ENCODE measurements at places on chromosomes 3 and 15.

GRCh38 chr3:51276046-51276445 lies 109.0 kb upstream of the MANF start:
- no peaks in the 10 kb centered on the region for H3K36me3 ChIP-seq
- H3K27me3 ChIP-seq, result no peaks in the 10 kb centered on the region
- H3K27ac ChIP-seq, result no peak overlapping the region
- H3K4me1 ChIP-seq, result no peaks in the 10 kb centered on the region
- no peak overlapping the region for H3K4me3 ChIP-seq
- DNase-seq, result no peak

DNA sequence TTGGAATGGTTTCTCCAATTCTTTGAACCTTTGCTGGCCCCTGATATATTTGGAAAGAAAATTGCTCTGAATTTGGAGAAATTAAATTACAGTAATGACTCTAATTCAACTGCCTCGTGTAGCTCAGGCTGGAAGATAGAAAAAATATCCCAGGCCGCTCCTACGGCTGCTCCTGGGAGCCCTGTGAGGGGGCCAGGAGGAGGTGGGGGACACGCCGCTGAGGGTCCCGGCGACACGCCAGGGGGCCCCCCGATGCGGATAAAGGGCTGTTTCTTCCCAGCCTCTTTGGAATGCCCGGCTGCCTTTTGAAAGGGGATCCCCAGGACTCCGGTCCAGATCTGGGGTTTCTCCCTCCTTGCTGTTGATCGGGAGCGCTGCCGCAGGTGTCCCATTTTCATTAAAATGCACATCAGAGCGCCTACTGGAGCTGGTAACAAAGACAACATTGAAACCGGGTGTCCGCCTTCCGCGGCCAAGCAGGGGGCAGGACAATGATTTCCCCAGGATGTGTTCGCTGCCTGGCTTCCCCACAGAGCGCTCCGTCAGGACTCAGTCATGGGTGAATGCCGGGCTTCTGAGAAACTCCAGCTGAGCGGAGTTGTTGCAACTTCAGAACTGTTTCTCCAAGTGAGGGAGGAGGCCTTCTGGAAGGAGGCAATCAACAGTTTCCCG lies 200.1 kb upstream of the KBTBD8 start:
- no peak overlapping the region for H3K27ac ChIP-seq
- no peaks in the 10 kb centered on the region for H3K36me3 ChIP-seq
- DNase-seq, result no peak
- H3K27me3 ChIP-seq, result no peaks in the 10 kb centered on the region
- H3K4me3 ChIP-seq, result peak overlapping the region; percentile 51

GRCh38 chr3:122377975-122378374 lies 5.1 kb downstream of the MIX23 start:
- no peaks in the 10 kb centered on the region for H3K27me3 ChIP-seq
- H3K27ac ChIP-seq, result no peak overlapping the region
- H3K36me3 ChIP-seq, result peaks cover 25% of the 10 kb centered on the region

DNA sequence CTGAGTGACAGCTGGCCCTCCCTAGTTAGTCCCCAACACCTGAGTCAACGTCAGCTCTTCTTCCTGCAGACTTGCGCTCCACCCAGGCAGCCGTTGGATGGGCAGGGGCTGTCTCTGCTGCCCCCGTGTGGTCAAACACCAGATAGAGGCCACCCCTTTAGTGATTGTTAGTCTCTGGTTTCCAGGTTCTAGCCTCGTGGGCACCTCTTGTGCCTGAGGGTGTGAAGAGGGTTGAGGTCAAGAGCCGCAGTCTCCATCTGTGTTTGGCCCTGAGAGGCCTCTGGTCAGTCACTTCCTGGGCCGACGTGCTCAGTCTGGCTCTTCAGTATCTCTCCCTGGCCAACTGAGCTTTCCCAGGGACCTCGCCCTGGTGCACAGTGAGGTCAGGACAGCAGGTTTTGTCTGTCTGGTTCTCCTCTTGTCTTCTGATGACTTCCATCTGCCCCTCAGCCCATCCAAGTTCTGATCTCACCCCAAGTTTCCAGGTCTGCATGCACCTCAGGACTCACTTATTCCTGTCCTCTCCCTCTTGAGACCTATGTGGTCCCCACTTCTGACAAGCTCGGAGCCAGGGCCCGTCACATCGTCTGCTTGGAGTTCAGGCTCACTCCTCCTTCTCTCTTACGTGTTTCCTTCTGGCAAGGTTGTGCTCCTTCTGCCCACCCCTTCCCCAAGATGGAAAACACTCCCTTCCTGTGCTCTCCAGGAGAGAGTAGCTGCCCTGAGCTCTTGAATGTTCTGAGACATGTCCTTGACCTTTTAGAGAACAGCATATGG lies 20.9 kb downstream of the CD276 start:
- H3K36me3 ChIP-seq, result peaks cover 60% of the 10 kb centered on the region
- H3K4me3 ChIP-seq, result no peak overlapping the region
- peak; percentile 2 for DNase-seq
- no peaks in the 10 kb centered on the region for H3K4me1 ChIP-seq
- no peak overlapping the region for H3K27ac ChIP-seq
- no peaks in the 10 kb centered on the region for H3K27me3 ChIP-seq

DNA sequence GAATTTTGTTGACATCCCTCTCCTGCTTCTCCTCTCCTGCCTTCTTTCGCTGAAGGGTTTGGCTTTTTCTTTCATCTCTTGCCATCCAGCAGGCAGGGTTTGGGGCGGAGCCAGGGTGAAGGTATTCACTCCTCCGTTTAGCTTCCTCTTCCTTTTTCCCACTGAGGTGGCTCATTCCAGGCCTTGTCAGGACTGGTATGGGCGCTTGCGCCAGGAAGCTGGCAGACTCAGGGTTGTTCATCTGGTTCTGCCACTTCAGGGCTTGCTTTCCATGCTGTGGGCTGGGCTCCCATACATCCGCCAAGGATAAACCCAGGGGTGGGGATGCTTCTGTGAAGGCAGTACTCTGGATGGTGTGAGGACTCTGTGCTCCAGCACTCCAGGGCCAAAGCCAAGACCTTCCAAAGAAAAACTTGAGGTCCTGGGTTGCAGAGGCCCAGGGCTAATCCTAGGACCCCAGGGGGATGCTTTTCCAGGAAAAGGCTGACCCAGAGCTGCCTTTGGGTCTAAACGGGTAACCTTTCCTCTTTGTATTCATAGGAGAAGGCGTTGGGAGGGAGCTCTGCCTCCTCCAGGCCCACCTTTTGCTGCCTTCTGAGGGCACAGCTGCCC lies 7.7 kb upstream of the AMOTL2 start:
- peak overlapping the region; percentile 13 for H3K4me3 ChIP-seq
- DNase-seq, result no peak
- H3K36me3 ChIP-seq, result no peaks in the 10 kb centered on the region
- peaks cover 17% of the 10 kb centered on the region for H3K4me1 ChIP-seq

DNA sequence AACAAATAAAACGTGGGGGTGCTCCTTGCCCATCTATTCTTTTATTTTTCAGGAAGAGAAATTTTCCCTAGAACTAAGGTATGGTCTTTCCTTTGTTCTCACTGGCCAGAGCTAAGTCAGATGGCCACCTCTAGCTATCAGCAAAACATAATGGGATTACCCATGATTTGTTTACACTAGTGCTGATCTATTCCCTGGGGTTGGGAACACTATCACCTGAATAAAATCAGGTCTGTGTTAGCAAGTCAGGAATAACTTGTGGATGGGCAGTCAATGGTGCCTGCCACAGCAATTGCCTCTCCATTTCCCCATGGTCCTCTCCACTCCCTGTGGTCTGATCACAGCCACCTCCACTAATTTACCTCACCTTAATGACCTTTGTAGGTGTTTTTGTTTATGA lies 181.7 kb upstream of the CADPS start:
- no peak overlapping the region for H3K27ac ChIP-seq
- no peaks in the 10 kb centered on the region for H3K27me3 ChIP-seq
- no peaks in the 10 kb centered on the region for H3K4me1 ChIP-seq
- DNase-seq, result no peak
- H3K36me3 ChIP-seq, result no peaks in the 10 kb centered on the region

DNA sequence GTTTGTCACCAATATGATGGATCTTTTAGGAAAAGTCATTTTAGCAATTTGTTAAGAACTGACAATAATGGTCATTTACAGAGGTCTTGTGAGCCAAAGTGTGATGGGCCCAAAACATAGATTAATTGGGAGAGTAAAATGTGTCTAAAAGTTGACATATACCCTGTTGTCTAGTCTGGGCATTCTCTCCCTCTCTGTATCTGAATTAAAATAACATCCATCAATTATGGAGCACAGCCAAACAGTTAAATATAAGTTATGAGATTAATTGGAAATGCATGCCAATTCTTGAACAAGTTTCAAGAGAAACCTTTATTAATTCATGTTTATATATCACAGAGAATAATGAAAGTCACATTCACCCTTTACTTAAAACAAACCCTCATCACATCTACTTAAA lies 13.6 kb upstream of the NANOGP8 start:
- H3K27ac ChIP-seq, result no peak overlapping the region
- no peaks in the 10 kb centered on the region for H3K36me3 ChIP-seq
- no peak for DNase-seq

DNA sequence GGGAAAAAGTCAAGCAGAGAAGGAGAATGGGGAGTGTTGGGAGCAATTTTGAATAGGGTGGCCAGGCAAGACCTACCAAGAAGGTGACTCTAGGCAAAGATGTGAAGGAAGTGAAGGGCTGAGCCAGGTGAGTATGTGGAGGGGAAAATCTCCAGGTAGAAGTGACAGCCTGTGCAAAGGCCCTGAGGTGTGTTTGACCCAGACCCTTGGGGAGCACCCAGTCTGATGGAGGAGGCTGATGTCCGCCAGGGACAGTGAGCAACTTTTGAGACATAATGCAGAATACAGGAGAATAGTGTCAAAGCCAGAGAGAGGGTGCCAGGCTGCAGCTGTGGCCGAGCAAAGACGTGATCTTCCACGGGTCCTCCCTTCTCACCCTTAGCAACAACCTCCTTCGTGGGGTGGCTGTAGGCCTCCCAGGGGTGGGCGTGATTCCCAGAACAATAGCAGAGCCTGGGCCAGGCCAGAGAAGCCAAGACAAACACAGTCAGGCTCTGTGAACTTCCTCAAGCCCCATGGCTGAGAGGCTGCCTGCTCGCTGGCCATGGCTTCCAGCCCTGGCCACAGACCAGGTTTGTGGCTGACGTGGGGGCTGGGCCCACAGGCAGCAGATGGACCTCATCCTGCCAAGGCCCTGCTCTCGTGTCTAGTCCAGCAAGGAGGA lies 58.1 kb downstream of the SLC6A6 start:
- peaks cover 9% of the 10 kb centered on the region for H3K4me1 ChIP-seq
- H3K27ac ChIP-seq, result peak overlapping the region; percentile 61
- no peak overlapping the region for H3K4me3 ChIP-seq
- H3K27me3 ChIP-seq, result no peaks in the 10 kb centered on the region

GRCh38 chr15:47792231-47792630 lies 74.9 kb downstream of the SEMA6D start:
- H3K36me3 ChIP-seq, result no peaks in the 10 kb centered on the region
- DNase-seq, result no peak
- H3K27me3 ChIP-seq, result no peaks in the 10 kb centered on the region
- no peak overlapping the region for H3K27ac ChIP-seq
- no peak overlapping the region for H3K4me3 ChIP-seq

GRCh38 chr3:63933459-63933858 lies 21.3 kb upstream of the SCAANT1 start:
- no peak overlapping the region for H3K27ac ChIP-seq
- no peaks in the 10 kb centered on the region for H3K27me3 ChIP-seq
- no peak for DNase-seq
- H3K4me1 ChIP-seq, result peaks cover 25% of the 10 kb centered on the region
- no peaks in the 10 kb centered on the region for H3K36me3 ChIP-seq
- no peak overlapping the region for H3K4me3 ChIP-seq

DNA sequence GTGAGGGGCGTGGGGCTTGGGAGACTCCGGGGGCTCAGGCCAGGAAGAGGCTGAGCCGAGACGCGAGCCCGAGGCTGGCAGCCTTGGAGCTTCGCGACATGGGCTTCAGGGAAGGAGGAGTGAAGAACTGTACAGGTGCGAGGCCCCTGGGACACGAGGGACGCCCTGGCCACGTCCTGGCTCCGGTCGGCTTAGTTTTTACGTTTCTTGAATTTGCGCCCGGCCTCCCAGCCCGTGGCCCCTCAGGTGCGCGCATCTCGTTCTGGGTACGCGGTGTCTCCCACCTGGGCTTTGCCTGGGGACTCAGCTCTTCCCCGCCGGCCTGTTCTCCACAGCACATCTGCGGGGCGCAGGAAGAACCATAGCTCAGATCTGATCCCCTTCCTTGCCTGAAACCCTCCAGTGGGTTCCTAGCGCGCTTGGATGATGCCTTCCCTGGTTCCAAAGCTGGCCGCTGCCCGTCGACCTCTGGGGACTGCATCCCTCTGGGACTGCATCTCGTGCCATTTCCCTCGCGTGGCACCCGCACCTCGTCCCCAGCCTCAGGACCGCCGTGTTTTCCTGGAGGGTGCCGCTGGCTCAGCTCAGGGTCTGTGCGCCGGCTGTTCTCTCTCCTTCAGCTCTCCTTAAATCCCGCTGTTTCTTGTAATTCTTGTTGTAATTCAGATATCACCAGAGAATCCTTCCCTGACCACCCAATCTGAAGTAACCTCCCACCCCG lies 614 bp downstream of the CHCHD6 start:
- H3K27ac ChIP-seq, result peak overlapping the region; percentile 54
- peaks cover 10% of the 10 kb centered on the region for H3K27me3 ChIP-seq
- H3K4me1 ChIP-seq, result peaks cover 10% of the 10 kb centered on the region

- no peaks in the 10 kb centered on the region for H3K27me3 ChIP-seq
- no peaks in the 10 kb centered on the region for H3K36me3 ChIP-seq
- no peak for DNase-seq
- no peak overlapping the region for H3K4me3 ChIP-seq
Observed at GRCh38 chr15:71306538-71306937, 191.3 kb downstream of the THSD4 start.

- H3K27me3 ChIP-seq, result no peaks in the 10 kb centered on the region
- H3K27ac ChIP-seq, result no peak overlapping the region
- no peaks in the 10 kb centered on the region for H3K36me3 ChIP-seq
Observed at GRCh38 chr3:150073031-150073430, 102.3 kb upstream of the PFN2 start.

- no peaks in the 10 kb centered on the region for H3K36me3 ChIP-seq
- DNase-seq, result no peak
- no peaks in the 10 kb centered on the region for H3K27me3 ChIP-seq
- no peaks in the 10 kb centered on the region for H3K4me1 ChIP-seq
- no peak overlapping the region for H3K4me3 ChIP-seq
- peak overlapping the region; percentile 84 for H3K27ac ChIP-seq
Observed at GRCh38 chr3:195240171-195240701, 30.7 kb downstream of the XXYLT1 start.
